ENCODE measurements at places on chromosomes 1 and 21.

DNA sequence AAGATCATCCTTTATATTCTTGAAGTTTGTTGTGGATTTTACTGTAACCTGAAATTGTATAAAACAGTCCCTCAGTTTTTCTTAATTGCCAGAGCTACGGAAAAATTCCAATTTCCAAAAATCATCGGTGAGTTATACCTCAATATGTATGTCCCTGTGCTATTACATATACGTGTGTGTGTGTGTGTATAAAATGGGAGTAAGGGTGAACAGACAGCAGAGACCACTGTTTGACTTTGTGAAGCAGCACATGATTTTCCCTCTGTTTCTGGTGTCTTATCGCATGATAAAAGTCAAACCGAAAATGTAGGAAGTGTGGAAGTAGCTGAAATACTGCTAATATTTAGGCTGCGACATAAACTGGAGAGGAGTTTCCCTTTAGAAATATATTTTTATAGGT lies 1.2 kb downstream of the OR2T1 start:
- peak; percentile 17 for DNase-seq

- peak; percentile 41 for DNase-seq
These were observed 1.1 kb upstream of the COQ8A start for GRCh38 chr1:226938903-226939437.

GRCh38 chr1:184242507-184242943 lies 144.3 kb upstream of the C1orf21 start:
- no peak for DNase-seq

DNA sequence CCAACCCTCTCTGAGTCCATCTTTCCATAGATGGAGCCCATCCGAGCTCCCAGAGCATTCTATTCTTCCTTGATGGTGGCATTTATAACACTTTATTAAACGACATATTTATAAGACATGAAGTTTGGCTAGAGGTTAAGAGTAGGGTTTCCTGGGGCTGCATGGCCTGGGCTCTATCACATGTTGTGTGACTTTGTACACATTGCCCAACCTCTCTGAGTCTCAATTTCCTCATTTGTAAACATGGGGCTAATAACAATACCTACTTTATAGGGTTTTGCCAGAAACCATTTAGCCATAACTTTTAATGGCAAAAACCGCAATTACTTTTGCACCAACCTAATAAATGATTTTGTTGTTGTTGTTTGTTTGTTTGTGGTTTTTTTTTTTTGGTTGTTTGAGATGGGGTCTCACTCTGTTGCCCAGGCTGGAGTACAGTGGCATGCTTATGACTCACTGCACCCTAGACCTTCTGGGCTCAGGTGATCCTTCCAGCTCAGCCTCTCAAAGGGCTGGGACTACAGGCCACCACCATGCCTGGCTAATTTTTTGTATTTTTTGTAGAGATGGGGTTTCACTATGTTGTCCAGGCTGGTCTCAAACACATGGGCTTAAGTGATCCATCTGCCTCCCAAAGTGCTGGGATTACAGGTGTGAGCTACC lies 13.9 kb upstream of the ASAP3 start:
- no peak for DNase-seq

DNA sequence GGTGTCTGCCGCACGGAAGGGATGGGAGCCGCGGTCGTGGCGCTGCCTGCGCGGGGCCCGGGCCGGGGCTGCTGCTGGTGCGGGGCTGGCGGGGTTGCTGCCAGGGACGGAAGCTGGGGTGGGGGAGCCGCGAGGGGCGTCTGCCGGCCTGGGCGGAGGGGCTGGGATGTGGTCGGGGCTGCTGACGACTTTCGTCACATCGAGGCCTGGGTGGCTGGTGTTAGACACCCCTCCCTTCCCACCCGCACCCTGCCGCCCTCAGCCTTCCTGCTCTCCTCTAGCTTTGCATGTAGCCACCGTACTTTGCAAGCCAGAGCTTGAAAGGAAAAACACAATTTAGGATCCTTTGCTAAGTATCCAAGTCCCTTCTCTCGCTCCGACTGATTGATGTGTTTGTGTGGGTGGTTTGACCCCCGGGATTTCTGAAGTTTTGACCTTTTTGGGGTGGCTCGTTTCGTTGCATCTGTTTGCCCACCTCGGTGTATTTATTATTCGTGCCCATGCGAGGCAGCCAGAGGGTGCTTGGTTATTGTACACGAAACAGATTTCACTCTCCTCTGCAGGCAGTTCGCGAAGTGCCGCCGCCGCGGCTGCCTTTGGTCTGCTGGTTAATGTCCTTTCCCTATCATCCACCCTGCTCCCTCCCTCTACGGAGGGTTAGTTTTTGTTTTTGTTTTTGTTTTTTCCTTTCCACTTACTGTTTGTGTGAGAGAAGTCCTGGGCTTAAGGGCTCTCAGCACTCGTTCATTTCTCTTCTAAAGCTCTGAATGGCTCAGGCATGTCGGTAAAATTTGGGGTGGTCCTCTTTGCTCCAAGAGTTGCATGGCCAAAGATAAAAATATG lies 868 bp downstream of the C1orf21 start:
- DNase-seq = peak; percentile 50

GRCh38 chr21:42057851-42058437 lies 13.2 kb upstream of the UMODL1 start:
- DNase-seq = no peak

- DNase-seq = no peak
These were observed 1.9 kb upstream of the ATG4C start for GRCh38 chr1:62781841-62782543.

DNA sequence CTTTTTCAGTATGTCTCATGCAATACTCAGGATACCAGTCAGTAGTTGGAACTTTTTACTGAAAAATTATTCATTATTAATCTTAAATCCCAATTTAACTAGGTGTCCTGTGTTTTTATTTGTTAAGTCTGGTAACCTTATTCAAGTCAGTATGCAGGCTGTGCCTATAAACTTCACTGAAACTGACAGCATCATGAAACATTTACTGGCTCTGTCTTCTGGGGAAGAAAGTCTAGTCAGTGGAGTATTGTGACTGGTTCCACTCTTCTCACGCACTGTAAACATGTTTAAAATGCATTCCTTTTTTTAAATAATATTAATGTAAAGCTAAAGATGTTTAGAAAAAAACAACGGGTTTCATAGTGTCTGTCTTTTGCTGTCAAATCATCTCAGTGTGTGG lies 739.7 kb downstream of the LTN1 start:
- no peak for DNase-seq
